ENCODE measurements at places on chromosomes 7 and 10. TPM values are rescaled to one million over a fixed set of nuclear protein-coding genes. Genes with fewer than 3 reads are reported as not detected.

GRCh38 chr7:53101026-53101425, 65.6 kb downstream of the POM121L12 start:
- H3K4me3 ChIP-seq: no peak overlapping the region
- H3K36me3 ChIP-seq: no peaks in the 10 kb centered on the region
- no peak overlapping the region for H3K27ac ChIP-seq
- DNase-seq: no peak
- no peaks in the 10 kb centered on the region for H3K27me3 ChIP-seq

TSPAN33 gene
- 332 TPM for total RNA-seq

C10orf67 gene
- total RNA-seq: not detected

GRCh38 chr10:69459893-69460575, 8.8 kb downstream of the TSPAN15 start:
- no peak for DNase-seq
- H3K27ac ChIP-seq: no peak overlapping the region
- H3K27me3 ChIP-seq: no peaks in the 10 kb centered on the region
- no peaks in the 10 kb centered on the region for H3K36me3 ChIP-seq
- no peak overlapping the region for H3K4me3 ChIP-seq

- H3K4me1 ChIP-seq: no peaks in the 10 kb centered on the region
- H3K36me3 ChIP-seq: no peaks in the 10 kb centered on the region
- peaks cover 17% of the 10 kb centered on the region for H3K27me3 ChIP-seq
- H3K4me3 ChIP-seq: no peak overlapping the region
- DNase-seq: no peak
These were observed 94.9 kb downstream of the AKR1D1 start for GRCh38 chr7:138170959-138171703.

ATG9B gene
- 2.3 TPM for total RNA-seq

LRRC27 gene
- 15.2 TPM for total RNA-seq

GRCh38 chr7:106729720-106730385, 68.9 kb upstream of the CCDC71L start:
- DNase-seq: no peak
- peak overlapping the region; percentile 30 for H3K27ac ChIP-seq
- H3K27me3 ChIP-seq: no peaks in the 10 kb centered on the region
- H3K4me1 ChIP-seq: peaks cover 31% of the 10 kb centered on the region
